Liver (tissue), 10 donors: ENCODE measurements at places on chromosomes 1 and 21. TPM values are rescaled to one million over a fixed set of nuclear protein-coding genes. Genes with fewer than 3 reads are reported as not detected.
A peak's percentile ranks its signal among the peaks of the same experiment; 100 is the strongest.

Gene MROH9
- polyA plus RNA-seq = not detected

Gene MATN1
- polyA plus RNA-seq = not detected

Gene MYCL
- 2.6 TPM for polyA plus RNA-seq

Gene MNDA
- polyA plus RNA-seq = 3.7 TPM

Gene RGS18
- 1.3 TPM for polyA plus RNA-seq

Gene IL10
- 0.63 TPM for polyA plus RNA-seq

Gene LPAR3
- polyA plus RNA-seq = not detected

DNA sequence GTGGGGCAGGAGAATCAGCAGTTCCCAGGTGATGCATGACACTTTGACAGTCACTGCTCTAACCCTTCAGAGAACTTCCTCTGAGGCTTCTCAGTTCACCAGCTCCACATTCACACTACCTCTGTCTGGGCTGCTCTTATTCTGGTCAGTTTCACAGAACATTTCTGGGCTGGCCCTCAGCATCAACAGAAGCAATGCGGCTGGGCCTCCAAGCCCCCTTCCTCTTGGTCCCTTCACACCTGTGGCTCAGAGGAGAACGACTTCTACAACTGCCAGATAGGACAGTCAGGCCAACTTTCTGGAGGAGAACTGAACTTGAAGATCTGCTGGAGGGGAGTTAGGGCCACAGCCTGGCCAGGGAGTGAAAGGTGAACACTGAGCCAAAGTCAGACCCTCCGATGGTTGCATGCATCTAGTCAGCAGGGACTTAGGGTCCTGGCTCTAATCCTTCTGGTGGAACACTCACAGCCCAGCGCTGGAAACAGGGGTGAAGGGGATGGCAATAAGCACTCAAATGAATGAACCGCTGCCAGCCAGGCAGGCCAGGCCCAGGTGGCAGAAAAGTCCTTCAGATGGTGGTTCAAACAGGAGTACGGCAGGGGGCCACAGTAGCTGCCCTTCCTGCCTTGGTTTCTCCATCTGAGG, 274.1 kb downstream of the FOXD2 start:
- no peaks in the 10 kb centered on the region for H3K36me3 ChIP-seq
- H3K27ac ChIP-seq = no peak overlapping the region
- H3K4me3 ChIP-seq = no peak overlapping the region
- peaks cover 6% of the 10 kb centered on the region for H3K27me3 ChIP-seq

GRCh38 chr1:81432059-81432458, 368.7 kb upstream of the ADGRL2 start:
- H3K4me3 ChIP-seq = no peak overlapping the region
- H3K27ac ChIP-seq = peak overlapping the region; percentile 56
- H3K4me1 ChIP-seq = no peaks in the 10 kb centered on the region
- no peaks in the 10 kb centered on the region for H3K36me3 ChIP-seq
- DNase-seq = no peak
- H3K27me3 ChIP-seq = no peaks in the 10 kb centered on the region

DNA sequence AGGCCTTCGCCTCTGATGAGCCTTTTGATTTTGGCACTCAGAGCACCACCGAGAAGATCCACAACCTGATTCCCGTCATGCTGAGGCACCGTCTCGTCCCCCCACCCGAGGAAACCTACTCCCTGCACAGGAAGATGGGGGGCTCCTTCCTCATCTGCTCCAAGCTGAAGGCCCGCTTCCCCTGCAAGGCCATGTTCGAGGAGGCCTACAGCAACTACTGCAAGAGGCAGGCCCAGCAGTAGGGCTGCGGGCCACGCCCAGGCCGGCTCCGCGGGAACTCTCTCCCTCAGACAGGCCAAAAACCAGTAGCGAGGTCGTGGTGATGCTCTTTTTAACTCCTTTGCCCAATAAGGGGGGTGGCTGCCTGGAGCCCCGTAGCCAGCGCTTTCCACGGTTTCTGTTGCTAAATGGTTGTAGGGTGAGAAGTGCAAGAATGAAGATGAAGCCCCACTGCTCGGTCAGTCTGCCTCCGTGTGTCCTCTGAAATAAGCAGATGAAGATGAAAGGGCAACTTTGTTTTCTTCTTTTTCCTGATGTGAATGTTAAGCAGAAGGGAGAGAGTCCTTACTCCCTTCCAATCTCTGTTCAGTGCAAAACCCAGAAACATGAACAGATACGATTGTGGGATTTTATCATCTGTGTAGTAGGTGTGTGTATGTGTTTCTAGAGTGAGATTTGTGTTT, 46.5 kb downstream of the COQ8A start:
- no peak for DNase-seq
- H3K27me3 ChIP-seq = no peaks in the 10 kb centered on the region
- H3K27ac ChIP-seq = no peak overlapping the region
- no peak overlapping the region for H3K4me3 ChIP-seq

- no peak overlapping the region for H3K27ac ChIP-seq
- H3K36me3 ChIP-seq = no peaks in the 10 kb centered on the region
- no peak for DNase-seq
- no peak overlapping the region for H3K4me3 ChIP-seq
- no peaks in the 10 kb centered on the region for H3K4me1 ChIP-seq
These were observed 181.2 kb upstream of the ESRRG start for GRCh38 chr1:216904471-216904870.

- H3K27ac ChIP-seq = no peak overlapping the region
- no peak for DNase-seq
- H3K27me3 ChIP-seq = no peaks in the 10 kb centered on the region
- H3K4me1 ChIP-seq = peaks cover 2% of the 10 kb centered on the region
- H3K4me3 ChIP-seq = no peak overlapping the region
- H3K36me3 ChIP-seq = no peaks in the 10 kb centered on the region
These were observed 95.6 kb downstream of the RERE start for GRCh38 chr1:8721679-8722324.

- no peak overlapping the region for H3K4me3 ChIP-seq
- no peaks in the 10 kb centered on the region for H3K36me3 ChIP-seq
- no peak overlapping the region for H3K27ac ChIP-seq
- DNase-seq = no peak
- H3K4me1 ChIP-seq = peaks cover 1% of the 10 kb centered on the region
These were observed 197.1 kb upstream of the PBX1 start for GRCh38 chr1:164361927-164362326.

GRCh38 chr1:237258871-237259270, 216.9 kb downstream of the RYR2 start:
- no peak overlapping the region for H3K4me3 ChIP-seq
- no peak for DNase-seq
- H3K4me1 ChIP-seq = no peaks in the 10 kb centered on the region
- H3K27me3 ChIP-seq = no peaks in the 10 kb centered on the region

DNA sequence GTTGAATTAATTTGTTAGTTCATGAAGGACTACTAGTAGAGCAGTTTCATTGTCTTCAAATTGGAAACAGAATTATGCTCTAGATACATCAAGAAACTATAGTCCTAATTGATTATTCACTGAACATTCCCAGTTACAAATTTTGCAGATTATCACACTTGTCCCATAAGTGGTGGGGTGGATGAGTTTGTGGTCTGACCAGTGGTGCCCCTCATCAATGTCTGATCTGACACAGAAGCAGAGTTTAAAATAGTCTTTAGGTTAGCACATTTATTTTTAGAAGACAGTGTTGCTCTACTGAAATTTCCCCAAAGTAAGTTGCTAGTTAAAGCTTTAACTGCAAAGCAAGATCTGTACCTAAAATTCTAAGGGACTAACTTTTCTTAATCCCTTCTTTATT, 42.9 kb downstream of the INKA2 start:
- H3K27me3 ChIP-seq = no peaks in the 10 kb centered on the region
- no peaks in the 10 kb centered on the region for H3K4me1 ChIP-seq
- no peak for DNase-seq
- H3K36me3 ChIP-seq = peaks cover 30% of the 10 kb centered on the region
- H3K4me3 ChIP-seq = no peak overlapping the region
- H3K27ac ChIP-seq = no peak overlapping the region

GRCh38 chr1:219144658-219145315, 28.9 kb upstream of the LYPLAL1 start:
- H3K36me3 ChIP-seq = no peaks in the 10 kb centered on the region
- no peak overlapping the region for H3K4me3 ChIP-seq
- DNase-seq = no peak
- no peaks in the 10 kb centered on the region for H3K4me1 ChIP-seq
